Erythroblast (primary cell): ENCODE measurements at places on chromosomes 4 and X.

DNA sequence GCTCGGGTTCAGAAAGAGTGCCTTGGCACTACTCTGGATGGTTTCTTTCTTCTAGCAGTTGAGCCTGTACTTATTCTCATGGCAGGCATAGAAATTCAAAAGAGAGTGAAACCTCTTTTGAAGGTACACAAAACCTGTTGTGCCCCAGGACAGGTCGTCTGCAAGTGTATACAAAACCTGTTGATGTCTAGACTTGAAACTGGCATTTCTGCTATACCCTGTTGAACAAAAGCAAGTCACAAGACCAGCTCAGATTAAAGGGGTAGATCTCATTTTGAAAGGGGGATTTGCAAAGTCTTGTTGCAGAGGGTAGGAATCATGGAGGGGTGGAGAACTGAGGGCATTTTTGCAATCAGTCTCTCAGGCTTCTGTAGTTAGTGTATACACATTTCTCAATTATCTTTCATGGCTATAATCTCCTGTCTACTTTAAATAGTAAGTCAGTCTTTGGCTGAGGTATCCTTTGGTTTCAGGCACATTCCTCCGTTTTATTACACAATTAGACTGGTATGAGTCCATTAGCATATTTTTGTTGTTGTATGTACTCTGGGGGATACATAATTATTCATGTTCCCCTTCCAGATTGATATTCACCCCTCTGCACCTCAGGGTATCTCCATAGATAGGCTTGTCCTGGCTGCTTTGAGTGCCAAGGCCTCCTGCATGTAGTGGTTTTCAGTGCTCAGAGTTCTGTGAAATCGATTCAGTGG is 251.4 kb downstream of the DTHD1 start:
- no peak for DNase-seq

DNA sequence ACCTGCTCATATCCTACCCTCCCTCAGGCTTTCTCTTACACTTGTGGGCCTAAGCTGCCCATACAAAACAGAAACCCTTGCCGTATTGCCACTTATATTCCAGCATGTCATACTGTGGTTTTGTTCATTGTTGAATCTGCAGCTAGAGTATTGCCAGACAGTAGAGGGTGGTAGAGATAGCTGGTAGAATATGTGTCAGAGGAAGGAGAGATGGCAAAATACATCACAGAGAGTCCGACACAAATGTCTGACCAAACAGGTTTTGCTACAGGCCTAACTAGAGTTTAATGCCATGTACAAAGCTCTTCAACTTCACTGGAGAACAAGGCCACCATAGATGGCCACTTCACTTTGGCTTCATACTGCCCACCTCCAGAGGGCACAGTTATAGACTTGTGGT is 160.1 kb downstream of the EFHC2 start:
- no peak for DNase-seq

DNA sequence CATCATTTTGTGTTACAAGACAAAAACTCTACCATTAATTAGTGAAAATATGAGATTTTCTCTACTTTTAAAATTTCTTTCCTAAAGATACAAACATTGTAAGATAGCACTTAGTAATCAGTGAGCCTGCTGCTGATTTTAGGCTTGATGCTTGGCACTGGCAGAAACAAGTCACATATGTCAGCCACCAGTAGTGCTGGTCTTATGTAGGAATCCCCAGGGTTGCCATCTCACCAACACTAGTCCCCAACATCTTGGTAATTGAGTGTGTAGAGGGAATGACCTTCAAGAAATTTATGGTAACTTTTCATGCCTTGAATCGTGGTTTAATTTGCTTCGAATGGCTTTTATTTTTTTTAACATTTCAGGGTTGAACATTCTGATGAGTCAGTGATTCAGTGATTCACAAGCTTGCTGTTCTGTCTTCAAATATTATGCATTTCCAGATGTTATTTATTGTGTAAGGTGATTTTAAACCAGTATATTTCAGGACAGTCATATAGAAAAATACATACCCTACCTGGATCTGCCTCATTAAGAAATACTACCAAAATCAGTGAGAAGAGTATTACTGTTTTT is 11.9 kb downstream of the EXOC1 start:
- DNase-seq, result no peak

GRCh38 chr4:159922119-159922518 is 819.2 kb downstream of the RAPGEF2 start:
- DNase-seq, result no peak

DNA sequence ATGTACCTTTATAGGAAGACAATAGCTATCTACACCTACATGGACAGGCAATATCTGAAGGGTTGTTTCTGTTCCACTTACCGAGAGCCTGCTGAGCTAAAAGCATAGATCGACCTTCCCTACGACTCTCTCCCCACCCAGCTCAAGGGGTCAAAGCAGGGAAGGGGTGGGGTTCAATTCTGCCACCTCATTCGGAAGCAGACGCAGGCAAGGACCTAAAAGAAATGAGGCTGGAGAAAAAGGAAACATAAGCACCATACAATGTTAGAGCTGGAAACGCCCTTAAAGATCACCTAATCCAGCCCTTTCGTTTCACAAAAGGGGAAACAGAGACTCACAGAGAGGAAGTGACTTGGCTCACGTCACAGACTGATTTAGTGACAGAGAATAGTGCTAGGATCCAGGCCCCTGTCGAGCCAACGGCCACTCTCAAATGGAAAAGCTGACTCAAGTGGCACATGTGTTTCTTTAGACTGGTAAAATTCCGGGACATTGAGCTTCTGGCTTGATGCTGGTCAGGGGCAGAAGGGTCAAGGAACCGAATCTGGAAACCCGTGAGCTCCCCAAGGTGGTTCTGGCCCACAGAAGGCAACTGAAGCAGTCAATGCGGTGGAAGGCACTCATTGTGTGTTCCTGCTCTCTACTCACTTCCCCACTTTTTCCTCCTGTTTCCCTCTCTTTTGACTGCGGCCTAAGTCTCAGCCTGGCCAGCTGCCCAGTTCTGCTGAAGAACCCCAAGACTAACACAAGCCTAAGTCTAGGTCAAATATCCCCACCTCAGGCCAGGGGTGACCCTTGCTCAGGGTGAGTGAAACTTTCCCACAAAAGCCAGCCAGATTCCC is 7.5 kb downstream of the SEPTIN6 start:
- DNase-seq, result peak; percentile 51

DNA sequence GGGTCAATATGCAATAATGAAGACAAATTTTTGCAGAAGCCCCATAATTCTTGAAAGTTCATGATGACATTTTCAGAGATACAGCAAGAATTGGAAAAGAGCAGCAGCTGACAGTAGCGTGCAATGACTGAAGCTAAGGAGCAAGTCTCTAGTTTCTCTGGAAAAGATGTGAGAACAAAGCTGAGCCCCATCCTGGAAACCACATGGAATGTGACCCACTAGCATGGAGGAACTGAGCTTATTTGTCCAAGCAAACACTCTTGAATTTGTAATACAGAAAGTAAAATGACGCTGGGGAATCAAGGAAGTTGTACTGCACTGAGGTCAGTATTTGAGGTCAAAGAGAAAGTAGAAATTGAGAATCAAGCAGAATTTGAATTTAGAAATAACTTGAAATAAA is 1447.2 kb downstream of the FSTL5 start:
- no peak for DNase-seq

GRCh38 chr4:88054901-88055300 is 47.5 kb downstream of the PKD2 start:
- DNase-seq, result peak; percentile 71

DNA sequence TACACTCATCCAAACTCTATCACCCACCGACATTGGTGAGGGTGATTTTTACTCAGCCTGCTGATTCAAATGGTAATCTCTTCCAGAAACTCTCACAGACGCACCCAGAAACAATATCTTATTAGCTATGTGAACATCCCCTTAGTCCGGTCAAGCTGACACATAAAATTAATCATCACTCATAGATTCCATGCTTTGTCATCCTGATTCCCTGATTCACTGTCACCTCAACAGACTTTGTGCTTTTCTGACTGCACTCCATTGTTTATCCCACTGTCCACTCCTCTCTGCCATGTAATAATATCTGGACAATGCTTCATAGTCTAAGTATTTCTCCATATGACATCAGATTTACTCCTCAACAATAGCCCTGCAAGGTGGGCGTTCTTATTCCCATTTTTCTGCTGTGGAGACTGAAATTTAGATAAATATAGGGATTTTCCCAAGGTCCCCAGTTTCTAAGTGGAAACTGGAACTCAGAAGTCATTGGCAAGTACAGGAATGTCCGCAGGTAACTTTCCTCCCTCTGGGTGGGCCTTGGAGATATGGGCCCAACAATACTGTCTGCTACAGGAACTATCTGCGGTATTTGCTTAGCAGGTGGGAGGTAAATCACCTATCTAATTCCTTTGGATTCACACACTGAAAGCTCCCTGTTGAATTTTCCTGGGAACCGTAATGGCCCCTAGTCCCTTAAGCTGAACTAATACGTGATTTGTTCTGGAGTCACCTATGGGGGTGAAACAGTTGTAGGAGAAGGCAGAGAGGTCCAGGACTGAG is 228.6 kb upstream of the BCOR start:
- no peak for DNase-seq

DNA sequence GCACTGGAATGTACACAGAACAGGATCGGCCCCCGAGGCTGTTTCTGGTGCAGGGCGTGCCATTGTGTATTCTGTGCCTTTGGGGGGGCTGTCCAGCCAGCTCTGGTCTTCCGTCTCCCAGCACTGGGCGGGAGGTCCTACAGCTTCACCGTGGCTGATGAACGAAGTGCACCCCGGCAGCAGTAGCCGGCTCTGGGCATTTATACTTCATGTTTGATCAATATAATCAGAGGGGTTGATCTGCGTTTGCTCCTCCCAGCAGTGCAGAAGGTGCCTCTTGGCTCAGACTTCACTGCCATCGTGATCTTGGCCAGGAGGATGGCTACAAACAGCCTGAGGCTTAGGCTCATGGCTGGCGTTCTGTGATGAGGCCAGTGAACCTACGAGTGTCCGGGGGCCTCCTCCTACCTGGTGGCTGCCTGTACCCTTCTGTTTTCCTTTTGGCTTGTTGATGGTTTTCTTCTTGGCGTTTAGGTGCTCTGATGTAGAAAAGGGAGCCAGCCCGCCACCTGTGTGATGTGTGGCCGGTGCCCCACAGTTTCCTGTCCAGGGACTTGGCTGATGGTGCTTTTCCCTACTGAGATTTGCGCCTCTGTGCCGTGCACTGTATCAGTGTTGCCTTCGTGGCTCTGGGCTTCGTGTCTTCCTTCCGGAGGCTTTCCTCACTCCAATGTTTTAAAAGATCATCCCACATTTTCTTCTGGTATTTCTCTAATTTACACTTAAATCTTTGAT is 31.2 kb upstream of the HGFAC start:
- DNase-seq, result no peak

- peak; percentile 75 for DNase-seq
Measured at GRCh38 chr4:2843941-2844584, 419 bp downstream of the ADD1 start.

GRCh38 chr4:33961761-33962160 is 2282.6 kb downstream of the ARAP2 start:
- no peak for DNase-seq

- no peak for DNase-seq
Measured at GRCh38 chrX:108312957-108313356, 125.3 kb downstream of the COL4A6 start.

- DNase-seq, result no peak
Measured at GRCh38 chr4:77635876-77636275, 30.3 kb downstream of the CXCL13 start.

- peak; percentile 61 for DNase-seq
Measured at GRCh38 chrX:130108647-130109428, 1.5 kb downstream of the ELF4 start.

DNA sequence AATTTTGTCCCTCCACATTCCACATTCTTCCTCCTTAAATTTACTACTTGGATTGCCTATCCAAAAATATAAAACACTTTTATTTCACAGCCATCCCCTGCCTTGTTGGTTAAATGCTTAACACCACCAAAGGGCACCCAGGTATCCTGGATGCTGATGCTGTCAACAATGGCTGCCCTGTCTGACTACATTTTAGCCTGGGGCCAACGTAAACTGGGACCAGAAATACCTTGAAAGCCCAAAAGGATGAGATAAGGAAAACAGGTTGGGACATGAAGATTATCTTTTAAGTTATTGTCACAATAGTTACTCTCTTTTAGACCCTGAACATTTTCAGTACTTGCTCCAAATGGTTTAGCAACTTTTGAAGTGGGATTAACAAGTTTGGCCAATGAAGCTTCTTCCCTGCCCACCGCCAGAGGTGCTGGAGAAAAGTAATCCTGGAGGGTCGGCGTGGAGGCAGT is 775 bp upstream of the YIPF6 start:
- peak; percentile 65 for DNase-seq

GRCh38 chrX:116961872-116962582 is 499.3 kb upstream of the CT83 start:
- no peak for DNase-seq

DNA sequence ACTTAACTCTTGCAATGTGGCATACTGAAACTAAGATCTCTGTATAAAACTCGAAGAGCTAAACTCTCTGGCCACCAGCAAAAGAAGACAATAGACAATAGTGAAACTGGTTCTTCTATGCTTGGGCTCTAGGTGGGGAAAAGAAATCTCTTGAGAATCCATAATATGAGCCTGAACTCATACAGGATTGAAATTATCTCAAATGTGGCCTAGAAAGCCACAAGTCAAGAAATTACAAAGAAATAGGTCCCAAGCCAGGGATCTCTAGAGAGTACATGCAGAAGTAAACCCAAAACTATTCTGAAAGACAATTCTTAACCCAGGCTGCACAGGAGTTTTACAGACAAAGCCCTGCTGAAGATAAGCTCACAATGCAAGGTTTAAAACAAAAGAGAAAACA is 127.4 kb downstream of the ANAPC10 start:
- no peak for DNase-seq

GRCh38 chr4:24002330-24002966 is 112.6 kb upstream of the PPARGC1A start:
- no peak for DNase-seq
